ENCODE measurements at places on chromosomes 11 and 22. TPM values are rescaled to one million over a fixed set of nuclear protein-coding genes. Genes with fewer than 3 reads are reported as not detected.

- DNase-seq: no peak
- no peaks in the 10 kb centered on the region for H3K27me3 ChIP-seq
- H3K27ac ChIP-seq: no peak overlapping the region
- H3K4me1 ChIP-seq: no peaks in the 10 kb centered on the region
Observed at GRCh38 chr11:77596626-77597025, 6.9 kb downstream of the AQP11 start.

DNA sequence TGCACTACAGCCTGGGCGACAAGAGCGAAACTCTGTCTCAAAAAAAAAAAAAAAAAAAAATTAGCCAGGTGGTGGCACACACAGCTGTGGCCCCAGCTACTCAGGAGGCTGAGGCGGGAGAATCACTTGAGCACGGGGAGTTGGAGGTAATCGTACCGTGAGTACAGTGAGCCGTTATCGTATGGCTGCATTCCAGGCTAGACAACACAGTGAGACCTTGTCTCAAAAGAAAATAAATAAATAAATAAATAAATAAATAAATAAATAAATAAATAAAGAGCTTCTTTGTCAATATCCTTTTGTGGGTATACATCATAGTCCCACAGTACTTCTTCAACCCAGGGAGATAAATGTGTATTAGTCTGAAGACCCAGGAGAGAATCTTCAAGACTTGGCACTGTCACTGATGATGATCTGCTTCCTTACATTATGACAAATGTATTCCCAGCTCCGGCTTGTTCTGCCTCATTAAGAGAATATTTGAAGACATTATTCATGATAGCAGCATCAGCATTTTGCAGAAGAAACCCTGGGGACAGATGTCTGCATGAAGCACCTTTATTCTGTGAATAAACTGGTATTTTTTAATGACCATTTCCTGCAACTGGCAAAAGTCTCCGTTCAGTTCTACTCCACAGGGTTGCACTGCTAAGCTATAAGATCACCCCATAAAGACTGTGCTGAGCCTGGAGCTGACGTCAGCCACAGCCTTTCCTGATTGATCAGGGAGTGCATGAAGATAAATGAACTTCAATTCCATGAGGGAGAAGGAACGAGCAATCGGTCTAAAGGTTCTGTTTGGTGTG lies 1.6 kb upstream of the ACY3 start:
- H3K4me3 ChIP-seq: no peak overlapping the region
- H3K4me1 ChIP-seq: peaks cover 35% of the 10 kb centered on the region
- no peaks in the 10 kb centered on the region for H3K27me3 ChIP-seq
- no peak for DNase-seq
- no peak overlapping the region for H3K27ac ChIP-seq

DNA sequence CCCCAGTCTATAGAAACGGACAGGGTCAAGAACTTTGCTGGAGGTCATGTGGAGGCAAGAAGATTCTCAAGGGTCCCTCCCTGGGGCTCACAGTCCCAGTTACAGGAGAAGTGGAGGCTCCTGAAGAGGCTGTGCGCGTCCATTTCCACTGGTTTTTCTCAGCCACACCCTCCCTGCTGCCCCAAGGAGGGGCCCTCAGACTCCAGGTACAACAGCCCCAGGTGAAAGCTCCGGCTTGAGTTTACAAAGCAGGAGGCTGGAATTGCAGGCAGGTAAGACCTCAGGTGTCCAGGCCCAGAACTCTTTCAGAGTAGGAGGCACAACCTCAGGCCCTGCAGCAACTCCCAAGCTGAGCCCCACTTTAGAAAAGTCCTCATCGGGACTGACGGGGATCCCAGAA lies 3.1 kb downstream of the SHANK2 start:
- H3K36me3 ChIP-seq: no peaks in the 10 kb centered on the region
- H3K27me3 ChIP-seq: peaks cover 65% of the 10 kb centered on the region
- DNase-seq: no peak
- H3K27ac ChIP-seq: no peak overlapping the region
- H3K4me3 ChIP-seq: no peak overlapping the region
- H3K4me1 ChIP-seq: peaks cover 4% of the 10 kb centered on the region

Gene SLC25A45
- 20.0 TPM for total RNA-seq

GRCh38 chr11:119340335-119341221 lies at the start of gene C1QTNF5:
Gene C1QTNF5, minus strand, starts transcription at chr11:119340883. Its CDS starts 486 bp downstream, at chr11:119340397.
- no peak within 1 kb of the TSS for H3K27ac ChIP-seq
- H3K4me1 ChIP-seq: peaks cover 42% of the 10 kb centered on the region
- no peak for DNase-seq
- peaks cover 74% of the 10 kb centered on the region for H3K27me3 ChIP-seq

DNA sequence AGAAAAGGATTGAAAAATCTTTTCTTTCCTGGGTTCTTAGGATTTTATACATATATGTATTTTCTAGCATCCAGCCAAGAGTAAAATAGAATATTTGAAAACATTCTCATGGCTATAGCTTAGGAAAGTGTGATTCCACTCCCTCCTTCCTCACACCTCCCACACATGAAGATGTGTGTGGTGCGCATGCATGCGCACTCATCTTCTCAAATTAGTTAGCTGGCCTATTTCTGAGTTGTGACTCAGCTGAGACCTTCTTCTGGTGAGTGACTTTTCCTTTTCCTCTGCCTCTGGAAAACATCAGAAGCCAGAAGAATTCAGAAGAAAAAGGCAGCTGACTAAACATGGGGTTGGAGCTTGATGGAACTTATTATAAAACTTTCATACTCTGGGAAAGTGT lies 149.8 kb downstream of the OR4C45 start:
- H3K4me3 ChIP-seq: no peak overlapping the region
- H3K27ac ChIP-seq: no peak overlapping the region
- no peaks in the 10 kb centered on the region for H3K36me3 ChIP-seq
- DNase-seq: no peak

GRCh38 chr11:134636071-134636470 lies 224.0 kb upstream of the B3GAT1 start:
- no peak overlapping the region for H3K27ac ChIP-seq
- H3K36me3 ChIP-seq: no peaks in the 10 kb centered on the region
- DNase-seq: no peak
- H3K4me1 ChIP-seq: no peaks in the 10 kb centered on the region
- H3K27me3 ChIP-seq: peaks cover 28% of the 10 kb centered on the region

Gene OVCH2
- not detected for total RNA-seq

DNA sequence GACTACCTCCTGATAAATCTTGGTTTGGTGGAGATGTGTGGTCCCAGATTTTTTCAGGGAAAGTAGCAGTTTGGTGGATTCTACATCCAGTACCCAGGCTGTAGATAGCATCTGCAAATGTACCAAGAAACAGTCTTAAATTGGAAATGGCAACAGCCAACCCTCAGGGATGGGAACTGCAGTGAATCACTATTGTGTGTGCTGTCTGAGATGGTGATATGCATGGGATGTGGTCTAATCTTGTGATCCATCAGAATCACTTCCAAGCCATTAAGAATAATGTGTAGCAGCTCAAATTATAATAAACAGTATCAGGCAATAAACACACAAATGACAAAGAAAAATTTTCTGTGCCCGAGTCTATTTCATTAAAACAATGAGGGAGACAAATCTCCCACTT lies 3.4 kb downstream of the OLFML1 start:
- peaks cover 6% of the 10 kb centered on the region for H3K27me3 ChIP-seq
- no peak for DNase-seq
- no peaks in the 10 kb centered on the region for H3K36me3 ChIP-seq
- H3K27ac ChIP-seq: no peak overlapping the region
- no peak overlapping the region for H3K4me3 ChIP-seq

Gene CCDC117
- 16.8 TPM for total RNA-seq

DNA sequence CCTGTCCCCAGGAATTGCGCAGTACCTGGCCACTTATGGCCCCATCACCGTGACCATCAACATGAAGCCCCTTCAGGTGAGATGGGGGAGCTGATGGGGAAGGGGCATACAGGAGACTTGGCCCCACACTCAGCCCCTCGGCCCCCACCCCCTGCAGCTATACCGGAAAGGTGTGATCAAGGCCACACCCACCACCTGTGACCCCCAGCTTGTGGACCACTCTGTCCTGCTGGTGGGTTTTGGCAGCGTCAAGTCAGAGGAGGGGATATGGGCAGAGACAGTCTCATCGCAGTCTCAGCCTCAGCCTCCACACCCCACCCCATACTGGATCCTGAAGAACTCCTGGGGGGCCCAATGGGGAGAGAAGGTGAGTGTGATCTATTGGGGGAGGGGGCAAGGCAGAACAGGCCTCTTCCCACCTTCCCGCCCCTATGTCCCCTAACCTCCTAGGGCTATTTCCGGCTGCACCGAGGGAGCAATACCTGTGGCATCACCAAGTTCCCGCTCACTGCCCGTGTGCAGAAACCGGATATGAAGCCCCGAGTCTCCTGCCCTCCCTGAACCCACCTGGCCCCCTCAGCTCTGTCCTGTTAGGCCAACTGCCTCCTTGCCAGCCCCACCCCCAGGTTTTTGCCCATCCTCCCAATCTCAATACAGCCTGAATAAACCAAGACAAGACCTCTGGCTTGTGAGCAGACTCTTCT lies 3.6 kb downstream of the CTSW start:
- no peak overlapping the region for H3K4me3 ChIP-seq
- no peak for DNase-seq
- peaks cover 18% of the 10 kb centered on the region for H3K36me3 ChIP-seq

Gene SYNGR1
- total RNA-seq: 4.3 TPM

DNA sequence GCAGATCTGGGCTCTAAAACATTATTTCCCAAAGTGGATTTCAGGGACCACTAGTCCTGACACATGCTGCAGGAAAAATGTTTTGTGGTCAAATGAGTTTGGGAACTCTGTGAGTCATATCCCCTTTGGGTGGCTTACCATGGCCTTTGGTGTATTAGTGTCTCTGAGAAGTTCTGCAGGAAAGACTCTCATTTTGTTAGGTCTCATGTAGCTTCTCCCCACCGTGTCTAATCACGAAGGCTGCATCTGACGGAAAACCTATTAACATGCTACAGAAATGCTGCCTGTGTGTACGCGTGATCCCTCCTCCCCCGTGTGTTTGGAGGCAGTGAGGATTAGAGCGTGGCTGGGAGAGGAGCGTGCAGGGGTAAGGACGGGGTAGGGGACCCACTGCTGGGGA lies 191.7 kb downstream of the ST3GAL4 start:
- no peak overlapping the region for H3K27ac ChIP-seq
- no peaks in the 10 kb centered on the region for H3K36me3 ChIP-seq
- no peaks in the 10 kb centered on the region for H3K4me1 ChIP-seq
- peaks cover 28% of the 10 kb centered on the region for H3K27me3 ChIP-seq

DNA sequence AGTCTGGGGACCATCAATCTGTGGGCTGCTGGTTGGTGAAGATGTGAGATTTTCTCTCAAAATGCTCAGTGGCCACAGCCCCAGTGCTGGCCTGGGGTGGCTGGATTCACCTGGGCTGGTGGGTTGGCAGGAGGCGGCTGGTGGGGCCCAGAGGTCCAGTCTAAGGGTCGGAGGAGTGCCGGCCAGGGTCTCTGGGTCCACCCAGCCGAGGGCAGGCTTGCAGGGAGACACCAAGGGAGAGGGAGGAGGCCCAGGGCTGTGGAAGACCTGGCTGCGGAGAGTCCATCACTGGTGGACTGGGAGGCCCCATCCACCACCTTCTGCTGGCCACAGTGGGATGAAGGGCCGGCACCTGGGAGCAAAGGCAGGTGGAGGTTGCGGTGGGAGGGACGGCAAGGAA lies 582 bp upstream of the SHANK3 start:
- no peak overlapping the region for H3K27ac ChIP-seq
- no peak for DNase-seq
- no peaks in the 10 kb centered on the region for H3K36me3 ChIP-seq
- H3K4me3 ChIP-seq: no peak overlapping the region

Gene LARGE1
- total RNA-seq: 6.1 TPM

Gene MS4A7
- total RNA-seq: 0.76 TPM

Gene GNAZ
- total RNA-seq: 1.3 TPM

DNA sequence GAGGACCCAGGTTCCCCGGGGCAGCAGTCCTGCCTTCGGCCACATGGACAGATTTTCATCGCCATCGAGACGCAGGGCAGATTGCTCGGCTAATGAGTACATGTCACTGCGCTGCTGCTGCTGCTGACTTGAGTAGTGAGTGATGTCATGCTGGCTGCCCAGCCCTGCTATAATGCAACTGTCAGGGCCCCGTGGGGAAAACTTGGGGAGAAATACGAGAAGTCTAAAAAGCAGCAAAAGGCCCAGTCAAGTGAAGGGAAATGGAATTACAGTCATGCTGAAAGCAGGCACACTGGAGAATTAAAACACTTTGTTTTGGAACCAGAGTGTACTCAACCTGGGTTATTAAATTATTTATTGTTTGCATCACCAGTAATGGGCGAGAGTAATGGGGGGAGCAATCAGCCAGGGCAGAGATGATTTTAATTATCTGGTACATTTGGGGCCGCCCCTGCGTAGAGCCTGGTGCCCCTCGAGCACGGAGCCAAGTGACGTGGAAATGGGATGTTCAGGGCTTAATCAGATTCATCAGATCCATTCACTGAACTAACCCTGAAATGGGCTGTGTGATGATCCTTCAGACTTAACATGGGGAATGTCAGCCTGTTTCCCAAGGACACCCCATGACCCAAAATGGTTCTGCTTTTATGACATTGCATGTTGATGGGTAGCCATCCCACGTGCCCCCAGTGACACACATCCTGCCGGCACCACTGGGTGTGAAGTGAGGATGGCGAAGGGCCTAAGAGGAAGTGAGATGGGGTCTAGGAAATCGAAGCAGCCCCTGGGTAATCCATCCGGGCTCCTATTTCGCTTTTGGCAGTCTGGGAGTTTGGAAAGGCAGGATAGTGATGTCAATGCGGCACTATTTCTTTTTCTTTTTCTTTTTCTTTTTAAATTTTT lies 241.6 kb upstream of the CADM1 start:
- no peaks in the 10 kb centered on the region for H3K4me1 ChIP-seq
- no peak overlapping the region for H3K27ac ChIP-seq
- no peak for DNase-seq

- H3K4me1 ChIP-seq: no peaks in the 10 kb centered on the region
- H3K27me3 ChIP-seq: no peaks in the 10 kb centered on the region
- no peak overlapping the region for H3K4me3 ChIP-seq
Observed at GRCh38 chr11:86442420-86442819, 67.7 kb downstream of the CCDC81 start.
